ENCODE measurements at places on chromosomes 3 and 15. TPM values are rescaled to one million over a fixed set of nuclear protein-coding genes. Genes with fewer than 3 reads are reported as not detected.

SLC2A2 gene
- total RNA-seq = not detected

CHDH gene
- total RNA-seq = 0.10 TPM

MAGI1 gene
- 59.7 TPM for total RNA-seq

TUBGCP5 gene
- total RNA-seq = 21.2 TPM

CHRM5 gene
- not detected for total RNA-seq

PRSS50 gene
- total RNA-seq = not detected

GHSR gene
- not detected for total RNA-seq

SH2D7 gene
- total RNA-seq = not detected

RHCG gene
- total RNA-seq = not detected

SPATA12 gene
- total RNA-seq = 0.33 TPM

DPPA4 gene
- not detected for total RNA-seq

MRAS gene
- total RNA-seq = 7.5 TPM

GXYLT2 gene
- 1.1 TPM for total RNA-seq

RASGRP1 gene
- total RNA-seq = 0.76 TPM

KIF7 gene
- 3.9 TPM for total RNA-seq

CACNA2D3 gene
- total RNA-seq = not detected

REC114 gene
- not detected for total RNA-seq

DOCK3 gene
- 0.19 TPM for total RNA-seq

LNP1 gene
- total RNA-seq = 1.6 TPM

SLC6A1 gene
- total RNA-seq = not detected

TYRO3 gene
- 9.3 TPM for total RNA-seq

RASGRF1 gene
- total RNA-seq = not detected

SCAMP5 gene
- 10.8 TPM for total RNA-seq

TMEM108 gene
- total RNA-seq = 0.10 TPM

LIPH gene
- not detected for total RNA-seq

IP6K2 gene
- total RNA-seq = 58.8 TPM

SHISA5 gene
- 129 TPM for total RNA-seq

GOLGA8T gene
- total RNA-seq = not detected

PCOLCE2 gene
- total RNA-seq = not detected

FAM240A gene
- not detected for total RNA-seq

THBS1 gene
- 11,178 TPM for total RNA-seq

CA12 gene
- 1.2 TPM for total RNA-seq

GP9 gene
- not detected for total RNA-seq

ARHGEF26 gene
- total RNA-seq = 0.65 TPM

CD200R1 gene
- not detected for total RNA-seq

OR5K2 gene
- total RNA-seq = not detected

SEMA5B gene
- total RNA-seq = not detected

POLQ gene
- 2.3 TPM for total RNA-seq

TEX55 gene
- not detected for total RNA-seq

FBXO40 gene
- not detected for total RNA-seq

KLHDC8B gene
- total RNA-seq = 35.9 TPM

ATP13A5 gene
- total RNA-seq = not detected

GDPGP1 gene
- total RNA-seq = 10.1 TPM

MUC20 gene
- 2.0 TPM for total RNA-seq
